ENCODE measurements at places on chromosomes 6 and 20.

- DNase-seq, result no peak
Measured at GRCh38 chr20:9103955-9104354, 35.1 kb downstream of the PLCB4 start.

- no peak for DNase-seq
Measured at GRCh38 chr6:142395768-142396231, 94.0 kb downstream of the ADGRG6 start.

DNA sequence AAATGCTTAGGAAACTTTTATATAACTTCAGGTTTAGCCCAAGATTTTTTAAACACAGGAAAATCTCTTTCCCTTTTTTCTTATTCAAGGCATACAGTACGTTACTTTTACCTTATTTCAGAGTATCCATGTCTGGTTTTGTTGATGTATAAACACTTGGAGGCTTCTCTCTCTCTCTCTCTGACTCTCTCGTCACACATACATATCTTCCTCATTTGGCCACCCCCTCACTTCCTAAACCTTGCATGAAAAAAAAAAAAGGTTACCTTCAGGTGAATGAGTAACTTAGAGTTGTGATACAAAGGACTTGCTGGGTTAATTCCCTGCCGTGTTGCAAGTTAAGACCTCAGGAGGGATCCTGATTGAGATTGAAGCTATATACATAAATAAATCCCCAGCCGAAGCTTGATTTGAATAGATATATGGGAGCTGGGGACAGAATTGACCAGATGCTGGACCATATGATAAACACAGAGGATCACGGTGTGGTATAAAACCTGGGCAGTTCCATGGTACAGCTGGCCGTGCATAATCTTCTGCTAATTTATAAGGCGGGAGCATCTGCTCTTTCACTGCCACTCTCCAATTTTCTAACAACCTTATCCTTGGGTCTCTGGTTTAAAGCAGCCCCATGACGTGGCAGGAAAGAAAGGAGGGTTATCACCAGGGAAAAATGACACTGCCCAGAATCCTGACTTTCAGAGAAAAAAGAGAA lies 55.1 kb upstream of the IL20RA start:
- DNase-seq, result no peak

DNA sequence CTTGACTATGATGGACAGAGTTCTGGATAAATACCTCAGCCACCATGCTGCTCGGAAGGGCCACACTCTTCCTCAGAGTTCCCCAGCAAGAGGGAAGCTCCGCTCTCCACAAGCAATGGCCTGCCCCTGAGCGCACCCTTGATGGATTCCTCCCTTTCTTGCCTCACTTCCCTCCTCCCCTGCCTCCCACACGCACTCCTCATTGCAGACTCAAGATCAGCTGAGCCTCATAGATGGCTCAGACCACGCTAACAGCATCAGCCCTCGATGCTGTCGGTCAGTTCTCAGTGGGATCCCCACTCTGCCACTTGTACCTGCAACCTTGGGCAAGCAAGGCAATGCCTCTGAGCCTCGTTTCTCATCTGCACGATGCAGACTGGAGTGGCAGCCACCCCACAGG lies 123.3 kb downstream of the BMP7 start:
- DNase-seq, result no peak

DNA sequence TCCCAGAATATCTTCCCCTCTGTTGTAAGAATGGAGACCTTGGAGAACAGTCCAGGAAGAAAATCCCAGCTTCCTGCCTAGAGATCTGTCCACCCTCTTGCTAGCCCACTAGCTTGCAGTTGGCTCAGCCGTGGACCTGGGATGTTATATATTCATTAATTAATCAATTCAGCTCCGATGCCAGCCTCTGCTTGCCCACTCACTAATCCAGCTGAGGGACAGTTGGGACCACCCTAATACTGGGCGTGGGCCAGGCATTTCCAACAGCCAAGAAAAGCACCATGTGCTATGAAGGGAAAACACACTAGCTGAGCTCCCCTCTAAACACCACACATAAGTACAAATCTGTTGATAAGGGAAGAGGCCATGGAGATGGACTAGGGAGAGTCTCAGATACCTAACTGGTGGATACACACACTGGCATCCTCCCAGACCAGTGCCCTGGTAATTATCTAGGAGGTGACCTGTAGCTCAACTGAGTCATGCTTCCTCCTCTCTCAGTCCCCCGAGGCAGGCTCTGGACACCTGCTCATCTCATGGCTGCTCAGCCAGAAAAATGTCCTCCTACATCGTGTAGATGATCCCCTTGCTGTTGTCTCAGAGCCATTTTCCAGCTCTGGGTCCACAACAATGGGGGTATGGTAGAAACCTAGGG lies 78.9 kb downstream of the ANKRD60 start:
- DNase-seq, result no peak

DNA sequence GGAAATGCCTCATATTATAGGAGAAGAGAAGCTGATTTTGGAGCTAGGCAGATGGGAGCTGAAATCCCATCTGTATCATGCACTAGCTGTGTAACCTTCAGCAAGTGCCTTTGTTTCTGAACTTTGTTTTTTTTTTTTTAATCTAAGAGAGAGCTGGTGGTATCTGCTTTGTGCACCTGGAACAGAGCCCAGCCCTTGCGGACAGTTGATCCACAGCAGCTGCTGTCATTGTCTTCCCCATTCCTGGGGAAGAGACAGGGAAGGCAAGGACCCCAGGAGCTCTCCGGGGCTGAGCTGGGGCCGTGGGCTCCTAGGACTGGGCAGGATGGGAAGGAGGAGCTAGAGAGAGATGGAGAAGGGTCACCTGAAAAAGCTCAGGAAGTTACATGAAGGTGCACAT lies 92.1 kb downstream of the SYNJ2 start:
- no peak for DNase-seq

DNA sequence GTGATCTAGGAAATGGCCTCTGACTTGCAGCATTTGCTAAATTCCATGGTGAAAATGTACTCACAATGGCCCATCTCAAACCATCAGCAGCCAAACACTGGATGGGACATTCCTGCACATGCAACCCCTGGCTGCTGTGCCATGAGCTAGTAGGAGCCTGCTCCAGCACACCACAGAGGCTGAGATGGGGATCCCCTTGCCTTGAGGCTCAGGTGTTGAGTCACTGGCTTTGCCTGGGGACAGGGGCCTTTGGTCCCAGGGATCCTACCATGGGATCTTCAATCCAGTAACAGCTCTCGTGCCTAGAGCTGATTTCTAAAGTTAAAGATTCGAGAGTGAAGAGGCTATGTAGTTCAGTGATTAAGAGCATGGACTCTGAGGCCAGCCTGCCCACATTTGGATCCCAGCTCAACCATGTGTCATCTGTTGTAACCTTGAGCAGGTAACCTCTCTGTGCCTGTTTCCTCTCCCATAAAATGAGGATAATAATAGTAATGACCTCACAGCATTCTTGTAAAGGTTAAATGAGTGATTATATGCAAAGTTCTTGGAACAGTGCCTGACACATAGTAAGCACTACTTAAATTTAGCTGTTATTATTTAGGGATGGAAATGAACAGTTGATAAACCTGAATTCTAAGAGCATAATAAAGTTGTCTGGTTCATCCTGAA lies 16.4 kb downstream of the FOXQ1 start:
- no peak for DNase-seq

DNA sequence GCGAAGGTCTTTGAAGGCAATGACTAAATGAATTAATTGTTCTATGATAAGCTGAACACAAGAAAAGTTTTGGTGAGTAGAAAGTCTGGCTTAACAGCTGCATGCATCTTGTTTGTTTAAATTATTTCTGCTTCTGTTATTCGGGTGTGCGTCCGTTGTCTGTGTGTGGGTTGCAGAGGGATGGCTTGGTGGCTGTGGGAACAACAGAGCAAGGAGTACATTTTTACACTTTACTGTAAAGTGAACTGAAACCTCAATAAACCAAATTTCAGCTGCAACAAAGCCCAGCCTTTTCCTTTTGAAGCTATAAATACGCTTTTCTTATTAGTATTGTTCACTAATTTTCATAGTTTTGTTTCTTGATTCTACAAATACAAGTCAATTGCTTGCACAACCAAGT lies 3.5 kb upstream of the LAMP5 start:
- no peak for DNase-seq

GRCh38 chr6:8947900-8948299 lies 512.6 kb upstream of the SLC35B3 start:
- DNase-seq, result no peak
